CD4-positive, CD25-positive, alpha-beta regulatory T cell (primary cell): ENCODE measurements at places on chromosomes 4 and X. TPM values are rescaled to one million over a fixed set of nuclear protein-coding genes. Genes with fewer than 3 reads are reported as not detected.

The SPP1 gene
- total RNA-seq, result not detected

The BST1 gene
- total RNA-seq, result 0.27 TPM

The RIPPLY1 gene
- total RNA-seq, result not detected

The RRH gene
- 0.27 TPM for total RNA-seq

The GRIA2 gene
- not detected for total RNA-seq

The SEC24B gene
- 42.7 TPM for total RNA-seq

The PDE6B gene
- total RNA-seq, result 12.3 TPM
